ENCODE measurements at places on chromosomes 13 and 19.

DNA sequence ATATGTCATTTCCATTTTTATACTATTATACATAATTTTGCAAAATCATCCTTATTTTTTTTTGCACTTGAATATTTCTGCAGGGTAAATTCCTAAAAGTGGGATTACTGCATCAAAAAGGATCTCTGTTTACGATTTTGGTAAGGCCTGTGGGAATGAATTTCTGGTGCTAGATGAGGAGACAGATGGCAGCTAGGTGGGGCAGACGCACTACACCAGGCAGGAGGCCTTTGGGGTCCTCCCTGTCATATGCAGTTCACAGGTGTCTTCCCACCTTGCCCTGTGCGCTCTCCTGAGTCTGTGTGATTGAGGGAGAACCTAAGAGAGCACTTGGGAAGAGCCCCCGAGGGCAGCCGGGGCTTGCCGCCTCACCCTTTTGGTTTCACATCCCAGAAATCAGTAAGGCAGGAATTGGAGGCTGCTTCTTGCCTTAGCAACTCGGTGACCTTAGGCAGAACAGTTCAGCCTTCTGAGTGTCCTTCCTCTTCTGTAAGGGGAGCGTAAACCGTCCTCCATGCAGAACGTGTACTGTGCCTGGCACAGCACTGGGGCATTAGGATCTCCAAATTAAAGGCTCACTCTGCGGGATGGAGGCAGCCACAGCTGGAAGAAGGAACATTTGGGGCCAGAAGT, 13.4 kb upstream of the GJB2 start:
- no peak for DNase-seq

- no peak for DNase-seq
Measured at GRCh38 chr13:45162821-45163220, 38.0 kb downstream of the KCTD4 start.

GRCh38 chr13:50403311-50403710, 388.1 kb downstream of the KCNRG start:
- peak; percentile 44 for DNase-seq

DNA sequence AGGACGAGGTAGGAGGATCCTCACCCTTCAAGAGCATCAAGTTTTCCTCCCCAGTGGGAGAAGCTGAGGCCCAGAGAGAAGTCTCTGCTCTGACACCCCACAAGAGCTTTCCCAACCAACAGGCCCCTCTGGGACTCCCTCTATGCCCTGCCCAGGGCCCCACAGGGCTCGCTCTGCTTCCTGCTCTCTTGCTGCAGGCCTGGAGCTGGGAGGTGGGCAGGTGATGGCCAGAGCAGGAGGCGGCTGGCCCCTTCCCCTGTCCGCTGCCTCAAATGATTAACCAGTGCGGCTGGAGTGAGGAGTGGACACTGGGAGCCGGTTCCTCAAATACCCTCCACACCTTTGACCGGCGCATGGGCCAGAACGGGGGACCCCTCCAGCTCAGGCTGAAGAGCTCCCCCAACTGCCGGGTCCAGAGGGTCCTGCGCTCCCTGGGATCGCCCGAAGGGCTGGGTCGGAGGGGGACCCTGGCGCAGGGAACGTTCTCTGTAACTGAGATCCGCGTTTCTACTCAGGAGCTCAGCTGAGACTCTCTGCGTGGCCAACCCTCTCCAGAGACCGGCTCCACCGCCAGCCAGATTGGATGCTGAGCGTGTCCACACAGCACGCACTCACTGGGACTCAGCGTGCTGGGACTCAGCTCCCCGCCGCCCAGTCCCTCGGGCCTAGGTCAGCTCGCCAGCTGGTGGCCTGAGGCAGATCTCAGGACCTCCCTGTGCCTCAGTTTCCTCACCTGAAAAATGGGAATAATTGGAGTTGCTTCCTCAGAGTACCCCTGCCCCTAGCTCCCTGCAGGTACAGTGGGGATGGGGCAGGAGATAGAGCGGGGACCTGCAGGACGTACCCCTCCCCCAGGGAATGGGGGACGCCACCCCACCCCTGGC, 6.7 kb upstream of the ONECUT3 start:
- peak; percentile 29 for DNase-seq

DNA sequence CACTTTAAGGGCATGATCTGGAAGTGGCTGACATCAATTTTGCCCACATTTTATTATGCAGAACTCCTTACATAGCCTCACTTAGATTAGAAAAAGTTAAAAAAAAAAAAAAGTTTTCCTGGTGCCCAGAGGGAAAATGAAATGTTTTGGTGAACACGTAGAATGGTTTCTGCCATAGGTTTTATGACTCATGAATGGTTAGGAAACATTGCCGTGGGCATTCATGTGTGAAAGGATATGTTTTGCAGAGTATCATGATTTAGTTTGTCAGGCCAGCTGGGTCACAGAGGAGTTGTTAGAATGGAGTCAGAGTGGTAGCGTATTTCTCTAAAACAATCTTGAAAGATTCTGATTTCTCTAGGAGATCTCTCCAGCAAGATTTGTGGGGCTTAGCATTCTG, 133.8 kb downstream of the MRPL57 start:
- no peak for DNase-seq

GRCh38 chr13:107576430-107576829, 638.9 kb downstream of the LIG4 start:
- DNase-seq: no peak

DNA sequence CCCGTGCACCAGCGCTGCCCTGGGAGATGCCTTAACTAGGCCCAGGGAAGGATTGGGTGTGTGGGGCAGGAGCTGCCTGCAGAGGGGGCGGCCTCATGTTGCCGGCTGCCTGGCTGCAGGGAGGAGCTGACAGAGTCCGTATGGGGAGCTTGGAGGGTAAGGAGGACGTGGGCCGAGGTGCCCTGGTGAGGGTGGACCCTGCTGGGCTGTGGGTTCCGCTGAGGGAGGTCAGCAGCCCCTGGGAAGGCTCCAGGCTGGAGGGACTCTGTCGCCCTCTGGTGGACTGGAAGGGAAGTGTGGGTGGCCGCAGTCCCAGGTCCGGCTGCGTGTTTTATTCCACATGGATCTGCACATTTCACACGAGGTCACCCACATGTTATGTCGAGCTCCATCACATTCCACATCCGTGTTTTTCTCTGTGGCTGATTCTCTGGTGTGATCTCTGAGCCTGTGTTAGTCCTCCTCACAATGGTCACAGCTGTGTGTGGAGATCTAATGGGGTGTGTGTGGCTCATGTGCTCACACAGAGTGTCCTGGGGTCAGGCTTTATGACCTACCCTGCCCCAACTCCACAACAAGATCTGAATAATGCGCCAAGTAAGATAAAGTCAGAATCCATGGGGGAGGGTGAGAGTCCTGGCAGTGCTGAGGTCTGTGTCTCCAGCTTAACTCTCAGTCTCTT, 1.8 kb upstream of the CEACAM8 start:
- DNase-seq: peak; percentile 60

DNA sequence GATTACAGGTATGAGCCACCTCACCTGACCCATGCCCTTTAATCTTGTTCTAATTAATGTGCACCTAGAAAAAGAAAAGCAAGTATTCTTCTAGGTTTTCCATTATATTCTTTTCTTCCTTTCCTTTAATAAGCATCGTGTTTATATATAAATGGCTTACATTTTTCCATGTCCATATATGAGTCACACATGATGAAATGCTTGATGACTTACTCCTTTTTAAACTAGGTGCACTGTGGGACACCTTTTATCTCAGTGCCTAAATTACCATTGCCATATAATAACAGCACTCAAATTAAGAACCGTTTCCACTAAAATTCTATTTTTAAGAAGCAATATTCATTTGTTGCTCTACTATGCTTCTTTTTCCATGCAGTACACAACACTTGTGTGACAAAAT, 363.3 kb downstream of the LIG4 start:
- no peak for DNase-seq

- DNase-seq: no peak
Measured at GRCh38 chr13:23470790-23471614, 37.5 kb upstream of the SACS start.

GRCh38 chr19:47296036-47296435, 13.6 kb upstream of the C5AR1 start:
- peak; percentile 90 for DNase-seq

DNA sequence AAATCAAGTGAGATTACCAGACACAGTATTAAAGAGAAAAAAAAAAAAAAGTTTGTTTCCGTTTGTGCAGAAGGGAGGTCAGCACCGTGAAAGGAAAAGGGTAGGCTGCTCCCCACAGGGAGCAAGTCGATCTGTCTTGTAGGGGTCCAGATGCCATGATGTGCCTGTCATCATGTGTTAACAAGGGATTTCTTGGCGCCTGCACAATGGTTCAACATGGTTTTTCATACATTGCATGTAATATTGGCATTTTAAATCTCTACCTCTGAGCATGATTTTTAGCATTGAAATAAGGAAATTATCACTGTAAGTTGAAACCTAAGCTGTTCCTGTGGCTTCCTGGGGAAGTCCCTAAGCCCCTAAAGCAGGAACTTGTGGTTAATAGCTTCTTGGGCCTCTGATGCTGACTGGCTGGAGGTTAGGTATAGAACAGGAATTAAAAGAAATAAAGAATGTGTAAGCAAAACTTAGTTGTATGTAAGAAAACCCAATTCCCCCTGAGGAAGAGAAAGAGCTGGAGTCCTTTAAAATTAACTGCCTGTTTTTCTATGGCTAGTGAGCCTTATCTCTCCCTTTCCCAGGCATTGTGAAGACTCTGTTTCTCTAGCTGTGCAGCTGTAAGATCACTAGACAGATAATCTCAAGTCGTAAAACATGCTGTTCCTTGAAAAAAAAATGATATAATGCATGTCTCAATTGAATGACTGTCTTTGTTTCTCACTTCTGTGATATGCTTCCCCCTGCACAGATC, 7.4 kb upstream of the FCGBP start:
- peak; percentile 68 for DNase-seq

DNA sequence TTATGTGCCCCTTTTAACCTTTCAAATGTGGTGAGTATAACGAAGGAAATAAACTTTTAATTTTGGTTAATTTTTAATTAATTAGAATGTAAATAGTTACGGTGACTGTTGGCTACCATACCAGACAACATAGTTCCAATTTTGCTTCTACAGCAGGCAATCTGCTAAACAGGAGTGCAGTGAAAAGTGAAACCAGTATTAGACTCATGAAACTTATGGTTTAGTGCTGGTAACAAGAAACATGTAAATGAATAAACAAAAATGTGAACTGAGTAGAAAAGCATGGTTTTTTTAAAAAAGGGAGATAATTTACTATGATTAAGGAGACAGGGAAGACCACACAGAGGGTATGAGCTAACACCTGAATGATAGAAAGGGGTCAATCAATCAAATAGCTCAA, 478.4 kb downstream of the PCDH9 start:
- no peak for DNase-seq

DNA sequence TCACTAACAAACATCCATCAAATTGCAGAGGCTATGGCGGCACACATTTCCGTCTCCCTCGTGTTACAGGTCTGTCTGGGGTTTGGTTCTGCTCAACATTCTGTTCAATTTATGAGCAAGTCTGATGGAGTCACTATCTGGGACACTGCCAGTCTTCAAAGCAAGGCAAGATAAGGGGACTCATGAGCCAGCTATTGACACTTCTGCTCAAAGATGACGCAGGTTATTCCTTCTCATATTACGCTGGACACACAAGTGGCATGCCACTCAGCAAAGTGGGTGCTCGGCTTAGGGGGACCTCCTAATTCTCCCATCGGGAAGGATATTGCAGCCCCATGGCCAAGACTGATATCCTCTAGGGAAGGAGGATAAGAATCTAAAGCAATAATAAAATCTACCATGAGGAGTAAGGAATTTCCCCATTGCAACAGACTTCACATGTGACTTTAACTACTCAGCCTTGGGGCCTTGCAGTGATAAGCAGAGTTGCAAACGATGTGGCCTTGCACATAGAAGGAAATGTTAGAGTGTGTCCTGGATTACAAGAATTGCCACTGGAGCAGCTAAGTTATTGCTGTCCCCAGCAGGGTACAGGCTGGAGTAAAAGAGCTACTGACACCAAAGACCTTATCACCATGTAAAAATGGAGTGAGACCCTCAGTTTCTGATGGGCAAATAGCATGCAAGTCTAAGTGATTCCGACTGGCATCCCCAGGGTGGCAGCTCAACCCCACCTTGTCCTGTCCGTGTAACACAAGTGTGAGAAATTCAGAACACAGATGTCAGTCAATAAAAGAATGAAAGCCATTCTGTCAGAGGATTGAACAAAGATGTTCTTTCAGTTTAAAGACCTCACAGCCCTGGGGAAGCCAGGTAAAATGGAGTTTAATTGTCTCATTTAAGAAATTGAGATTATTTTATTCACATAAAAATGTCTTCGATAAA, 306.1 kb downstream of the IRS2 start:
- DNase-seq: peak; percentile 29
